ENCODE measurements at places on chromosomes 4 and X.

- DNase-seq, result no peak
Measured at GRCh38 chrX:54935306-54935705, 14.7 kb downstream of the TRO start.

GRCh38 chr4:180100433-180101344, 2142.5 kb upstream of the TENM3 start:
- no peak for DNase-seq

DNA sequence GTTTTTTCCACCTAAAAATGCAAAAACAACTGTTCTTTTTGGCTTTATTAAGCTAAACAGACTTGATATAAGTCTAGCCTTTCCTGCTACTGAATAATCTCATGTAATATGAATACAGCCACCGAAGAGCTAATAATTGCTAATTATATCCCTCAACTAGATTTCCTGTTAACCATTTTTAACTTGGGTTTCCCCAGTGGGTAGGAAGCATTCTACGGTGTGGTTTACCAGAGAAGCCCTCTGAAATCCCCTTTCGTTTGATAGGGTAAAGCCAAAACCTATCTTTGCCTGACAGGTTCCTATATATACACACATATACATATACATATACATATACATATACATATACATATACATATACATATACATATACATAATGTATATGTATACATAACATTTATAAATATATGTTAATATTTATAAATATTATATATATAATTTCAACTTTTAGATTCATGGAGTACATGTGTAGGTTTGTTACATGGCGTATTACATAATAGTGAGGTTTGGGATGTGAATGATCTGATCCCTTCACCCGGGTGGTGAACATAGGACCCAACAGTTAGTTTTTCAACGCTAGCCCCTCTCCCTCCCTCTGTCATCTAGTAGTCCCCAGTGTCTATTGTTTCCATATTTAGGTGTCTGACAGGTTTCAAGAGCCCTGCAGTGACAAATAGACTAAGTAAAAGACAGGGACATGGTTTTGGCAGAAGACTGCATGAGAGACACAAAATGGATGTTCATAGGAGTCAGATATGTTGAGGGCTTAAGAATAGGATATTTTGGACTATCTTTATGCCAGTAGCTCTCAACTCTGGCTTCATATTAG, 62.4 kb downstream of the ATXN3L start:
- DNase-seq, result no peak

DNA sequence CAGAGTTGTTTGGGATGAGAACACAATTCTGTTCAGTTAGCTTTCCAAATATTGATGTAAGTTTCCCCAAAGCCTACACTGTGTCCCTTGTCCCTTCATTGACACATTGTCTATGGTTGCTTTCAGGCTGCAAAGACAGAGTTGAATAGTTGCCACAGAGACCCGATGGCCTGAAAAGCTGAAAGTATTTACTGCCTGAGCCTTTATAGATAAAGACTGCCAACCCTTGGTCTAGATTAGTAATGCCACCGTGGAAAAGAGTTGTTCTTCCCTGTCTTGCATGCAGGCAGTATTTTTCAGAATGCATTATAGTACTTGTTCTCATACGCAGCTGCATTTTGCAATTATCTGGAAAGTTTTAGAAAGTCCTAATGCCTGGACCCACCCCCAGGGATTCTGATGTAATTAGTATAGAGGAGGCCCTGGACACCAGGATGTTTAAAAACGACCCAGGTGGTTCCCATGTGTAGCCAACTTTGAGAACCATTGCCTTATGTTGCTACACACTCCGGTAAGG, 180.8 kb downstream of the FRMPD4 start:
- no peak for DNase-seq

- DNase-seq, result no peak
Measured at GRCh38 chr4:69089388-69089787, 6.9 kb upstream of the UGT2B7 start.

DNA sequence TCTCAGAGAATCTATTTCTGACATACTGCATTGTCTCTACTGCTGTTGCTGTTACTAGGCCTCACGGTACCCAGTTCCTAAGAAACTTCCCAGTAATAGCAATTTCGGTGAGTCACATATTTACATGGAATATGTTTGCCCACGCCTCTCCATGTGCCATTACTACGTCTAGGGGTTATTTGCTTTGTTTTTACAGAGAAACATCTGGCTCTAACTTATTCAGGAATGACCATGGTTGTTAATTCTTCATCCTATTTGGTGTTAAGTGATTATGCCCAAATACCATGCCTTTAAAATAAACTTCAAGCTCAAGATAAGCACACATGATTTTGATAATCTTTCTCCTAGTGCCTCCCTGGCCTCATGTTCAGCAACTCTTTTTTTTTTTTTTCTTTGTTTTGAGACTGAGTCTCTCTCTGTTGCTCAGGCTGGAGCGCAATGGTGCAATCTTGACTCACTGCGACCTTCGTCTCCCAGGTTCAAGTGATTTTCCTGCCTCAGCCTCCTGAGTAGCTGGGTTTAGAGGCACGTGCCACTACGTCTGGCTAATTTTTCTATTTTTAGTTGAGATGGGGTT, 101.0 kb upstream of the HS3ST1 start:
- no peak for DNase-seq

DNA sequence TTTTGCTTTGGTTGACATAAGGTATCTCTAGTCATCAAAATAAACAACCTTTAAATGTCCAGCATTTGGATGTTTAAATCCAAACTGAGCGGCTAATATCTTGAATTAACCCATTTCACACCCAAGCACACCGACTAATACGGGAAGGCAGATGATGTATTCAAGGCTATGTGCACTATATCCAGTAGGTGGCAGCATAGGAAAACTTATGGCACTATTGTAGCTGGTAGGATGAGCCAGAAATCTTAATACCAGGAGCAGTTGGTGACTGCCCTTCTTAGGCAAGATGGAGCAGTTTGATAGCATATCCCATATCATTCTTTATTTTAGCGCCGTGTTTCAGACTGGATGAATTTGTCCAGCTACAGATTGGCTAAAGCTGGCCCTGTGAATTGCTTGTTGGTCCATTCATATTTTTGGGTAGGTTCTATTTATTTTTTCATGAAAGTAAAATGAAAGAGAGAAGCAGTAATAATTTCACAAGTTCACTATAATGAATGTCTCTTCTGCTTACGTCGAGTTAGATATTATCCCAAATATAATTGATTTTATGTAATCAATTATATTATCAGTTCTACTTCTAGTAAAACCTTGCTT, 24.4 kb downstream of the UCHL1 start:
- DNase-seq, result peak; percentile 67

GRCh38 chr4:37244583-37245390, at the start of gene NWD2:
Gene NWD2, plus strand, starts transcription at chr4:37244743. Its CDS starts 325 bp downstream, at chr4:37245068.
- no peak for DNase-seq

DNA sequence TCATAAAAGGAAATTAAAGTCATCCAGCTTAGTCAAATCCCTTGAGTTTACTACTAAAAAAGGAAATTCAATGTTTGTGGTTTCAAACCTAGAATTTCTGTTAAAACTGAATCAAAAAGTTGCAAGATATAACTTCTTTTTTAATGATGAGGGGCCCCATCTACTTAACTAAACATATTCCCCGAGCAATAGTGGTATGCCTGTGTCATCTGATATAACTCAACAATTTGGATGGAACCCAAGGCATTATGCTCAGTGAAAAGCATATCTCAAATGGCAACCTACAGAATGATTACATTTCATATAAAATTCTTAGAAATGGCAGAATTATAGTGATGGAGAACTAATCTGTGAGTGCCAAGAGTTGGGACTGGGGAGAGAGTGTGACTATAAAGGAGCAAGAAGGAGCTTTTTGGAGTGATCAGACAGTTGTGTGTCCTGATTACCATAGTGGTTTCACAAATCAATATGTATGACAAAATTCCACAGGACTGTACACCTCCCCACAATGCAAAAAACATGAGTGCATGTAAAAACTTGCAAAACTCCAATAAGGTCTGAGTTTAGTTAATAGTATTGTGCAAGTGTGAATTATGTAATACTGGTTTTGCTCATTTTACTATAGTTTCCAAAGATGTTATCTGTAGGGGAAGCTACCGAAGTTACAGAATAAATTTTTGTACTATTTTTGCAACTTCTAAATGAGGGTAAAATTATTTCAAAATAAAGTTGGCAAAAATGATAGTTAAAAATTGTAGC, 323.2 kb downstream of the ARHGAP24 start:
- no peak for DNase-seq

GRCh38 chr4:184384810-184385557, 89.4 kb downstream of the IRF2 start:
- no peak for DNase-seq

DNA sequence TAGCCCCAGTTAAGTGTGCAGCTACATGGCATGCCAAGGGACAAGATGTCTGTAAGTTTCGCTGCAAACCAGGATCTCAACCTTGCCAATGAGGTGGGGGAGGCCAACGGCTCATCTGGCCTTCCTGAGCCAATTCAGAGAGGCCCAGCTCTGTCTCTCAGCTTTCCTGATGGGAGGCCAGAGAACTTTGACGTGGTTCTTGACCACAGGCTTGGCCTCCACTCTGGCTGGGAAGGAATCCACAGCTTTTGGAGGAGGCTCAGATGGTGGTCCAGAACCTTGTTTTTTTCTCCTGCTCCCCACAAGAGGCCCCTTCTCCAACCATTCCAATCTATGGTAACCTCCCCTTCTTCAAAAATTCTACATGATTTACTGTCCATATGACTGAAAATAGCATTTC, 9.8 kb downstream of the CAPN6 start:
- no peak for DNase-seq

GRCh38 chrX:132984058-132984650, 25.7 kb upstream of the HS6ST2 start:
- no peak for DNase-seq

DNA sequence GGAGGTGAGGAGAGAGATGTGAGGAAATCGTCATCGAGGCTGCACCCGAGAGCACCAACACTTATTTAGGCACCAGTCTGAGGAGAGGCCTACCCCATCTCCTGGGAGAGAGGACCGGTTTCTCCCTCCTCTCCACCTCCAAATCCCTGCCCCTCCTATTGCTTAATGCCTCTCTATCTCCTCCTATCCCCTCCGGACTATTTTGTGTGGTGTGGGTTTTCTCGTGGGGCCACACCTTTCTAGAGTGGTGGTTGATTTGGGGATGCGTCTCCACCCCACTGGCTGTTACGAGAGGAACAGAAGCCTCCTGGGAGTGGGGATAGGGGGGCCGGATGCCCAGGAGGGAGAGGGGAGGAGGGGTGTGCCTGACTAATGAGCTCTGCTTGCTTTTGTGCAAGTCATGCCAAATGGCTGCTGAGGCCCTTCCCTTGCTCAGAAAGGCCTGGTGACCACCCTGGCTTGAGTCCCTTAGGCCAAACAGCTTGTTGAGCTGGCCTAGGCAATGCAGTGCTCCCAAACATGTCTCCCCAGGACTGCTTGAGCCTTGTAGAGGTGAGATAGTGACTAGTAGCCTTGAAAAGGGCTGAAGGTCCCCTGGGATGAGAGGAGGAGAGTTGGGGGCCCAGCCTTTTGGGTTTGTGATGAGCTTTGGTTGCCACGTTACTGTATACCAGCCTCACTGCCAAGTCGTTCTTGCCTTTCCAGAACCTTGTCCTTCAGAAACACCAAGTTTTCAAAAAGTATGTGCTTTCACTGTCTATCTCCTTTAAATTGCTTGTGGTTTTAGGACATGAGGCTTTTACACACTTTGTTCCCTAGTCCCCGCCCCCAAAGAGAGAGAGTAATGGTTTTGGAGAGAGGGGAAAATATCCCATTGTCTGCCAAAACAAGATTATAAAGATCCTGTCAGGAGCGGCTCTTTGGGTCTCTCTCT, 1.2 kb downstream of the MSN start:
- peak; percentile 79 for DNase-seq

DNA sequence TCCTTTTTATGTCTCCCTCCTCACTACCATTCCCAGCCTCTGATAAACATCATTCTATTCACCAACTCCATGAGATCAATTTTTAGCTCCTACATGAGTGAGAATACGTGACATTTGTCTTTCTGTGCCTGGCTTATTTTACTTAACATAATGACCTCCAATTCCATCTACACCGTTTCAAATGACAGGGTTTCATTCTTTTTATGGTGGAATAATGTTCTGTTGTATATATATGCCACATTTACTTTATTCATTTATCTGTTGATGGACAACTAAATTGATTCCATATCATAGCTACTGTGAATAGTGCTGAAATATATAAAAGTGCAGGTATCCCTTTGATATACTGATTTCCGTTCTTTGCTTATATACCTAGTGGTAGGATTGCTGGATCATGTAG, 503.9 kb downstream of the SMARCA1 start:
- DNase-seq, result no peak

GRCh38 chrX:47484885-47485284, 1.9 kb upstream of the ZNF41 start:
- no peak for DNase-seq

GRCh38 chr4:124952601-124953000, 240.1 kb upstream of the ANKRD50 start:
- DNase-seq, result no peak

DNA sequence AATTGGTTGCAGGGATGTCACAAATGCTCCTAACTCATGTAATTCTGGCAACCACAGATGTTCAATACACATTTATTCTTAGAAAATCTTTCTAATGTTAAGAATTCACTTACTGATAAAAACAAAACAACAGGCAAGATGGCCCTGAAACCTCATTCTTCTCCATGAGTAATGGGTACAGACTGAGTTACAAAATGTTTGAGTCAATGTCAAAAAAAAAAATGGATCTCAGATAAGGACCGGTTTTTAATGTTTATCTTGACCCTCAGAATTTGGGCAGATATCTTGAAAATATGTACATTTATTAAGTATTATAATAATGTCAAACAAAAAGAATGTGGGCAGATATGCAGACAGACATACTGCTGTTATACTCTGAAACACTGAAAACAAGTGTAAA, 1.8 kb upstream of the SULT1E1 start:
- DNase-seq, result no peak

- no peak for DNase-seq
Measured at GRCh38 chr4:78150543-78150864, 93.4 kb downstream of the FRAS1 start.

DNA sequence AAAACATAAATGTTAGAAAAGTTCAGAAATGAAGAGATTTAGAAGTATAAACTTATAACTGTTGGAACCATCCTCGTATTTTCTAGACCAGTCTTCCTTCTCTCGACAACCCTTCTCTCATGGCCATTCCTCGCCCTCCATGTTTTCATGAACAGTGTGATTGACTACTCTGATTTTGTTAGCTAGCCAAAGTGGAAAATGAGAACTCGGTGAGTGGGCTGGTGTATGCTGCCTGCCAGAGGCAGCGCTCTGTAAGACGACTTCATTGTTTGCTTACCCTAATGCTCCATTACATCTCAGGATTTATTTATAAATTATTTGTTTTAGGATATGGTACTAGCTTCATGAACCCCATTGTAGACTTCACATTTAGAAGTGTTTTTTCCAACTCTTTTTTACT, 153.0 kb downstream of the CBR4 start:
- DNase-seq, result no peak

DNA sequence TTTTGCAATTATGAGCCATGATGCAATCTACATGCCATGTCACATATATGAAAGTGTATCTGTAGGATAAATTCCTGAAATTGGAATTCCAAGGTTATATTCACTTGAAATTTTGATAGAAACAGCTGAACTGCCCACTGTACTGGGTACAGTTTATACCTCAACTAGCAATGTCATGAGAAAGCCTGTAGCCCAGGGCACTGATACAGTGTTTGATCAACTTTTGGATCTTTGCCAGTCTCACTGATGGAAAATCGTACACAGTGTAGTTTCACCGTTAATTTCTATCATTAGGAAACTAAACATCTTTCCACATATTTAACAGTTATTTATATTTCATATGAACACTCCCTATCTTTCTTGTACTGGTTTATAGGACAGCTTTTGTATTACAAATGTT, 34.2 kb downstream of the TAPT1 start:
- DNase-seq, result no peak
